ENCODE measurements at places on chromosomes 7 and 10.

DNA sequence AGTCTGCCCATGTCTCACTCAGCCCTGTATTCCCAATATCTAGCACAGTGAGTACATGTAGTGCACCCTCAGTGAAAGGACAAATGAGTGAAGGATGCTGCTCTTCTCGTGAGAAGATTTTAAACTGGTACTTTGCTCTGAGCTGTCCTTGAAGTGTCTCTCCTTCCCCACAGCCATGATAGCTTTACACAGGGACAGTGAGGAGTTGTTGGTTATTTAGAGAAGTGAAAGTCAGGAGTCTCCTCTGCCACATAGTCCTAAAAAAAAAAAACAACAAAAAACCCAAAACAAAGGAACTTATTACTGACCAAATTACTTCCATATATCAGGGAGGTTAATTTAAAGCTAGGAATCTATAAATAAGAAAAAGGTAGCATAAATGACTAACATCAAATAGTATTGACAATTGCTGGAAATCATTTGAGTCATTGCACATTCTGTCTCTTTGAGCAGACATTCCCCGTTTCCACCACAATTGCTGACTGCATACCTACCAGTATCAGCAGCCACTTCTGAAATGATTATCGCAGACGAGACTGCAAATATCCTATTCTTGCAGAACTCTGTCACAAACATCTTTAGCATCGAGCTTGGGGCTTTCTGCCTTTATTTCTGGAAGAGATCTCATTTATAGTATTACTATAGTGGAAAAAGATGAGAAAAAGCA is 202.1 kb downstream of the PTEN start:
- no peak for DNase-seq

- DNase-seq: no peak
Observed at GRCh38 chr10:132689721-132690360, 96.1 kb downstream of the NKX6-2 start.

DNA sequence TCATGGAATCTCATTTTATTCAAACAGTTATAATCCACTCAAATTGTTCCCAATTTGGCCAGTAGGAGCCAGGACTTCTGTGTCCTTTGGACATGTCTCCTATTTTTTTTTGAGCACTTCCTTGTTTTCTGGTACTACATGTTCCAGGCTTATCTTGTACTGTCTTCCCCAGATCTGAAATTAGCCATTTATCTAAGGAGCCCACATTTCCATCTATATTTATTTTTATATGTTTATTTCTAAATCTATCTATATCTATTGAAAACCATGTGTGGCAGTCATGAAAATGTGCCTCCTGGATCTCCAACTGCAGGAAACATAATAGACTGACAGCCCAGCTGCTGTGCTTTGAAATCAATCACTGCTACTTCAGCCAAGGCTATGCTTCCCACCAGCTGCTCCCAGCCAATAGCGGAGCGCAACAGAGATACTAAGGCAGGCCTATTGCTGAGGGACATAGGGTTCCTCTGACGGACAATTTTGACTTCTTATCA is 147.1 kb downstream of the LRRC4 start:
- DNase-seq: no peak

- DNase-seq: no peak
Observed at GRCh38 chr7:506391-506831, 13.2 kb downstream of the PDGFA start.

DNA sequence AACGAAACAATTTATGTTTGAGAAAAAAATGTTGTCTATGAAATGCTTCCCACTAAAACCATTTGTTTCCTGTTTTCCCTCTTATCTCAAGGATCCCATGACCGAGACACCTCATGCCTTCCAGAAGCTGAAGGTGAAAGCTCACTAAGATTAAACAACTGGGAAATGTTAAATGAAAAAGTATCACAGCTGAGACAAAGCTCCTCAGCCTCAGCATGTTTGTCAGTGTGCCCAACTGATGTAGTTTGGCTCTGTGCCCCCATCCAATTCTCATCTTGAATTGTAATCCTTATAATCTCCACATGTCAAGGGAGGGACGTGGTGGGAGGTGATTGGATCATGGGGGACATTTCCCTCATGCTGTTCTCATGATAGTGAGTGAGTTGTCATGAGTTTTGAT is 327.3 kb downstream of the HTR7 start:
- no peak for DNase-seq

GRCh38 chr7:155515318-155515717 is 31.0 kb downstream of the CNPY1 start:
- DNase-seq: no peak

DNA sequence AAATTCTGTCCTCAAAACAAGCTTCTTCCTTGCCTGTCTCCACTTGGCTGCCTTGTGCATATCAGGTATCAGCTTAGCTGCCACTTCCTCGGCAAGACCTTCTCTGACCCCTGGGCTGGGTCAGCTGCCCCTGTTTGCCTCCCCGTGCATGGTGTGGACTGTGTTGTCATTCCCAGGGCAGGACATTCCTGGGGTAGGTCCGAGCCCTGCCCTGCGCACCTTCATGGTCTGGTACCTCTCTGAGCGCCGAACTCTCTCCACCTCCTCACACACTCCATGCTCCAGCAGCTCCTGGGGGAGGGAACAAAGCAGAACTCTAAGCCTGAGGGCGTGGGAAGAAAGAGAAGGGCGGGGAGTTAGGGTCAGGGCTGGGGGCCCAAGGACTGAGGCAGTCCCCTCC is 3.8 kb downstream of the POLM start:
- no peak for DNase-seq

DNA sequence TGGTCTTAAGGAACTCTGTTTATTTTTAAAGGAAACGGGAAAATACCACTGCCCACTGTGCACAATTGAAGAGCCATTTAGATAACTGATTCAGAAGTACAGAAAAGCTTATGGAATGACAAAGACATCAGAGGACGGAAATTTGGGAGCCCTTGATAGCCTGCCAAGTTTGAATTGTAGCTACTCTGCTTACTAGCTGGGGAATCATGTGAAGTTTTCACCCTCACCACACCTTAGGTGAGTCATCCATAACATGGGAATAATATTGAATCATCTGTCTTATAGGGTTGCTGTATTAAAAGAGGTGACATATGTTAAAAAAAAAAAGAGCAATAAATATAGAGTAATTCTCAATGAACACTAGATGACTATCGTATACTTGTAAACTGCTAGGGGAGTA is 1104.2 kb downstream of the GATA3 start:
- DNase-seq: no peak

DNA sequence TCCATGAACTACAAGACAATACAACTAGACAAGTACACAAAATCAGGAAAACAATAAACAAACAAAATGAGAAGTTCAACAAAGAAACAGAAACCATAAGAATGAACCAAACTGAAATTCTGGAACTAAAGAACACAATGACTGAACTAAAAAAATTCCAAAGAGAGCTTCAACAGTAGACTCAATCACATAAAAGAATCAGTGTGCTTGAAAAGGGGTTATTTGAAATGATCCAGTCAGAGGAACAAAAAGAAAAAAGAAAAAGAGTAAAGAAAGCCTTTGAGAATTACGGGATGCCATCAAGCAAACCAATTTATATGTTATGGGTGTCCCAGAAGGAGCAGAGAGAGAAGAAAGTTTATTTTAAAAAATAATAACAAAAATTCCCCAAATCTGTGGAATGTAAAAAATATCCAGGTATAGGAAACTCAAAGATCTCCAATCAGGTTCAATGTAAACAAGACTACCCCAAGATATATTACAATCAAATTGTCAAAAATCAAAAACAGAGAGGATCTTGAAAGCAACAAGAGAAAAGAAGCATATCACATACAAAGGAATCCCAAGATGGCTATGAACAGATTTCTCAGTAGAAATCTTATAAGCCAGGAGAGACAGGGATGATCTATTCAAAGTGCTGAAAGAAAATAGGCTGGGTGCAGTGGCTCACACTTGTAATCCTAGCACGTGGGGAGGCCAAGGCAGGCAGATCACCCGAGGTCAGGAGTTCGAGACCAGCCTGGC is 18.7 kb downstream of the COG5 start:
- DNase-seq: no peak

GRCh38 chr7:47253650-47254080 is 328.2 kb downstream of the TNS3 start:
- no peak for DNase-seq

DNA sequence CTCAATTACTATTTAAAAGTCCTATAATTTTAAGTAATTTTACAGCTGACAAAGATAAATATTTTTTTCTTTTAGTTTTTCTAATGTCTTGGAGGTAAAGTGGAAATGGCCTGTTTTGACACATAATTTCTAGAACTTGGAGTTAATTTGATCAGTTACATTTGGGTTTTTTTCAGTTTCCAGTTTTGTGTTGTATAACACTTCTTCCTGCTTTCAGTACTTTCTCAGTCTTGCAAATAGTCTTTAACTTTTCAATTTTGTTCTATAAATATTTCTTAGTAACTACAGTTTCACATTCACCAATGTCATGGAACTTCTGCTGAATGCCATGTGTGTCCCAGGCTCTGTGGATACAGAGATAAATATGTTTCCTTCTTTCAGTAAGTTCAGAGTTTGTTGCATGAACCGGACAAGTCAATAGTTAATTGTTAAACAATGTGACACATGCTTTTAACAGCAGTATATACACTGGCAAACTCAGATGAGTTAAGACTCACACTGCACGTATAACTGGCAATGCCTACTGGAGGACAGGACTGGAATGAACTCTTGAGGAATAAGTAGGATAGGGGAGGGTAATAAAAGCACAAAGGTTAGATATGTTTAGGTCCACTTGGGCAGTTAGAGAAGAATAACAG is 4.6 kb downstream of the SHOC2 start:
- DNase-seq: no peak

- no peak for DNase-seq
Observed at GRCh38 chr7:20607216-20607615, 8.3 kb upstream of the ABCB5 start.

- no peak for DNase-seq
Observed at GRCh38 chr10:132946-133898, 2.0 kb upstream of the ZMYND11 start.

GRCh38 chr7:107622429-107622828 is 38.2 kb upstream of the SLC26A4 start:
- no peak for DNase-seq

GRCh38 chr7:142539901-142540300 is 209.4 kb upstream of the PRSS1 start:
- no peak for DNase-seq

- no peak for DNase-seq
Observed at GRCh38 chr7:101118856-101119255, 8.0 kb upstream of the SERPINE1 start.

DNA sequence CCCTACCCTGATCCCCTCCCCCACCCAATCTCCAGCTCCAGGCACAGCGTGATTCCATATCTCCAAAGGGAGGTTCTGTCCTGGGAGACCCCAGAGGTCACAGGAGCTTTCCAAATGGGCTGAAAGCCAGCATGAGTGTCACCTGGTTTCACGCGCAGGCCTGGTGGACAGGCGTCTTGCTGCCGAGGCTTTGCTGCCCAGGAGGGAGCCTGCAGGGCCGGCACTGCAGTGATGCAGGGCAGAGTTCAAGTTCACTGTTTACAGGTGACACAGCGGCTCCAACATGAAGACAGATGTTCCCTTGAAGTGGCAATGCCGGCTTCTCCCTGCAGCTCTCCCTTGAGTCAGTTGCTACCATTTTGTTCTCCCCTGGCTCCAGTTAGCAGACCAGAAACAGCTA is 104.3 kb downstream of the TCERG1L start:
- no peak for DNase-seq

- DNase-seq: no peak
Observed at GRCh38 chr7:48289656-48290055, 118.4 kb downstream of the ABCA13 start.

DNA sequence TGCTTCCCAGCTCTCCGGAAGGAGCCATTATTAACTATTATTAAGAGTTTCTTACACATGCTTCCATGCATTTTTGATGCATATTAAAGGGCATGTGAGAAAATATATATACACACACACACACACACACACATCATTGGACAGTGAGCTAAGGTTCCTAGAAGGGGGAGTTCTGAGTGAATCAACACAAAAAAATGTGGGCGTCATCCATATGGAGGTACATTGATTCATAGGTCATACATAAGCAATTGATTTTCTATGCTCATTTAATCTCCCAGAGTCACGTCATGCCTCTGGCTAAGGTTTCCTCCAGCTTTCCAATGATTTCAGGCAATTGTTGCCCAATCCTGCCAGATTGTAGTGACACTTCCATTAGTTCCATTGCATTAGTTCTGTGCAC is 269.4 kb downstream of the DNAJB9 start:
- no peak for DNase-seq

GRCh38 chr7:157464111-157464970 is 127.5 kb downstream of the DNAJB6 start:
- no peak for DNase-seq

DNA sequence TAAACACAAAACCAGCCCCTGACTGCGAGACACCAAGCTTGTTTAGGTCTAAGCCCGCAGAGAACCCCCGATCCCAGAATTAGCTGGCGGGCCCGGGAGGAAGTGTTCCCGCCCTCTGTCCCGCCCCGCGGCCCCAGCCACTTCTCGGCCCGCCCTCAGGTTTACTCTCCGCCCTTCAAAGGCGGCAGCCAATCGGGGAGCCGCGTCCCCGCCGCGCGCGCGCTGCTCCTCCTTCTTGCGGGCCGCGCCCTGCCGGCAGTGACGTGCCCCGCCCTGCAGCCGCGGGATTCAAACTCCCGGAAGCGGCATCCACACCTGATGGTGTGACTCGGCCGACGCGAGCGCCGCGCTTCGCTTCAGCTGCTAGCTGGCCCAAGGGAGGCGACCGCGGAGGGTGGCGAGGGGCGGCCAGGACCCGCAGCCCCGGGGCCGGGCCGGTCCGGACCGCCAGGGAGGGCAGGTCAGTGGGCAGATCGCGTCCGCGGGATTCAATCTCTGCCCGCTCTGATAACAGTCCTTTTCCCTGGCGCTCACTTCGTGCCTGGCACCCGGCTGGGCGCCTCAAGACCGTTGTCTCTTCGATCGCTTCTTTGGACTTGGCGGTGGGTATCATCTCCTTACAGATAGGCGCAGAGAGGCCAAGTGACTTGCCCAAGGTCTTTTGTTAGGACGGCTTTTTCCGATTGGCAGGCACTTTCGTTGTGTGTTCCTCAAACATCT is at the start of gene CEP55:
TSS of gene CEP55 (plus strand) at position 291 of the 720 bp plus-strand sequence. CDS start 3,440 bp downstream, outside the sequence.
- DNase-seq: peak; percentile 34

DNA sequence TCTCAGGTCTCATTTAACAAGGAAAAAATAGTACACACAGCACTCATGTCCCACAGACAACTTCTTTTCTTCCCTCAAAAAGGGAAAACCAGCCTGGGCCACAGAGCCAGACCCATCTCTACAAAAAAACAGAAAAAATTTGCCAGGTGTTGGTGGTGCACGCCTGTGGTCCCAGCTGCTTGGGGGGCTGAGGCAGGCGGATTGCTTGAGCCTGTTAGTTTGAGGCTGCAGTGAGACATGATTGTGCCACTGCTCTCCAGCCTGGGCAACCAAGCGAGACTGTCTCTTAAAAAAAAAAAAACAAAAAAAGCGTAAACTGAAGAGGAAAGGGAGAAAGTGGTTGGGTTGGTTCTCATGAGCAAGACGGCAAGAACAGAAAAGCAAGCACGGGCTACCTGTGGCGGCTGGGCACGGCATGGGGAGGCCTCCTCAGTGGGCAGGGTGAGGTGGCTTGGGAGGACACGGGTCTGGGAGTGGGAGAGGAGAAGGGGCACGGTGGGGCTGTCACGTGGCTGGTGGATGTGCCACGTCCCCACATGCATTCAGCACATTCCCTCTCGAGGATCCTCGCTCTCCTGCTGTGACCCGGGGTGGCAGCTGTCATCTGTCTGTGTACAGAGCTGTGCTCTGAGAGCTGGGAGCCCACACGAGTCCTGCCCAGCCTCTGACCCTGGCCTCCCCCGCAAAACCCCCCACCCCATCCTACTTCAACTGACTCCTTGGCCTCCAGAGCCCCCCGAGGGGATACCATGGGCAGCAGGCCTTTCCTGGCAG is 219.7 kb downstream of the MLLT10 start:
- no peak for DNase-seq
